ENCODE measurements at places on chromosomes 1 and 21. TPM values are rescaled to one million over a fixed set of nuclear protein-coding genes. Genes with fewer than 3 reads are reported as not detected.

The GNAT2 gene
- not detected for total RNA-seq

The CELA2B gene
- not detected for total RNA-seq

The SPATA17 gene
- 3.8 TPM for total RNA-seq

The LCE1B gene
- not detected for total RNA-seq

The KLF17 gene
- not detected for total RNA-seq

The RAP1GAP gene
- 23.5 TPM for total RNA-seq

The S100A16 gene
- 406 TPM for total RNA-seq

The MASP2 gene
- total RNA-seq: not detected

The MAN1C1 gene
- 0.10 TPM for total RNA-seq

The GBP5 gene
- 0.05 TPM for total RNA-seq

The LCE1E gene
- not detected for total RNA-seq

The CACYBP gene
- total RNA-seq: 251 TPM

The WDR64 gene
- total RNA-seq: not detected

The S100A2 gene
- total RNA-seq: 392 TPM

The HOOK1 gene
- 45.2 TPM for total RNA-seq

The LCE2A gene
- not detected for total RNA-seq

The DNAJC28 gene
- total RNA-seq: 1.9 TPM

The LIN28A gene
- total RNA-seq: not detected

The CFHR4 gene
- total RNA-seq: not detected
